BE2C (cell line): ENCODE measurements at places on chromosomes 7 and 10.

GRCh38 chr10:73997461-73997786 lies 492 bp upstream of the VCL start:
- DNase-seq: no peak

GRCh38 chr10:100969187-100970075 lies at the start of gene SEMA4G:
SEMA4G (plus strand) TSS chr10:100969504; CDS start chr10:100972913, 3,409 bp downstream.
- peak; percentile 67 for DNase-seq

DNA sequence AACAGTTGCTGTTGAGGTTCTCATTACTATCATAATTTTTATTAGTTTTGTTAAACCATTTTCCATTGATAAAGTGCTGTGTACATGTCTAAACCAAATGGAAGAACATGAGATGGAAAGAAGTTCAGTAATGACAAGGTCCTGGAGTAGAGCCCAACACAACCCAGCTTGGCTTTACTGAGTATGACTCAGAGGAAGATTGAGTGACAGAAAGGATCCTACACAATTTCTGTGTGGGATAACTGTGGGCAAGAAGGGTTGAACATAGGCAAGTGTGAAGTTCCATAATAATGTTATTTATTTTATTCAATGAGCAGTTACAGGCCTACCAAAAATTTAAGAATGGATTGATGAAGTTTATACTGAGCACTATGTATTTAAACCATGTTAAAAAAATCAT lies 15.9 kb downstream of the PRKG1 start:
- DNase-seq: no peak

DNA sequence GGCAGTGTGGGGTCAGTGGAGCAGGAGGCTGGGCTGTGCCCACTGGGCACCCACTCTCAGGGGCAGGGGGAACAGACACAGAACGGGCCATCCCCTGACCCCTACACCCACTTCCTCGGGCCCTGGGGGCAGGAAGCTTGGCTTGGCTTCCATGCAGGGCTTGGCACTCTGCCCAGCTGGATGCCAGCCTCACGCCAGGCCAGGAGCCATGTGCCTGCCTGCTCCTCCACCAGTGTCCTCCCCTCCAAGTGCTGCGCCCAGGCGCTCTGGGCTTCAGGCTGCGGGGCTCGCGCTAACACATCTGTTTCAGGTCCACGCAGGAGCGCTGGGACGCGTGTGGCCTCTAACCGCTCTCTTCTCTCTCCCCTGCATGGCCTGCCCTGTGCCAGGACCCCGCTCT lies 12.7 kb downstream of the LDB3 start:
- DNase-seq: peak; percentile 63

- DNase-seq: no peak
Measured at GRCh38 chr7:103622274-103622673, 176.3 kb upstream of the SLC26A5 start.

GRCh38 chr7:155494551-155494950 lies 36.6 kb downstream of the EN2 start:
- DNase-seq: no peak

- DNase-seq: no peak
Measured at GRCh38 chr10:123462756-123463155, 203.4 kb upstream of the GPR26 start.

DNA sequence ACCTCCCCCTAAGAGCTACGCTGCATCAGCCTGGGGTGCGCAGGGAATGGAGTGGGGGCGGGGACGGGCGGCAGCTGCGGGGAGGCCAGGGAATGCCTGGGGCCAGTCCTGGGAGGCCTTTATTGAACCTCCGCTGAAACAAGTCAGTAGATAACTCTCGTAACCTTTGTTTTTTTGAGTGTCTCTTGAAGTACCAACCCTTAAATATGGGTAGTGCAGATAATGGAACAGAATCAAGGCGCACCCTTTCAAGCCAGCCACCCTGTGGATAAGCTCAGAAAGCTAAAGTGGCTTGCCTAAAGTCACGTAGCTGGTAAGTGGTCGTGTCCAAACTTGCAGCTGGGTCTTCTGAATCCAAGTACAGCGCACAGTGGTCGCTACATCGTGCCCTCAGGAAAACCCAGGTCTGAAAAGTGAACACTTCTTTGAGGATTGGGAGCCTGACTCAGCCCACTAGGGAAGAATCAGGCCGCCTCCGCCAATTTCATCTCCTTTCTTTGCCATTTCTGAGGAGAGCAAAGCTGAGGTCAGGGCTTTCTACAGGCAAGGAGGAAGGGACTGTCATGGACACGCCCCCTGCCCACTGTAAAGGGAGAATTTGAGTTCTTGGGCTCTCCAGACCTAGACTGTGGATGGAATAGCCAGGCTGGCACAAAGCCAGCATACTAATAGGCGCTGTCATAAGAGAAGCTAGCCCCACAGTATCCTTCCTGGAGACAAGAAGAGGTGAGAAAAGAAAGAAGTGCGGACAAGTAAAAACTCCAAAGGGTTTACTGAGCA lies 3.2 kb upstream of the EGR2 start:
- DNase-seq: peak; percentile 11

DNA sequence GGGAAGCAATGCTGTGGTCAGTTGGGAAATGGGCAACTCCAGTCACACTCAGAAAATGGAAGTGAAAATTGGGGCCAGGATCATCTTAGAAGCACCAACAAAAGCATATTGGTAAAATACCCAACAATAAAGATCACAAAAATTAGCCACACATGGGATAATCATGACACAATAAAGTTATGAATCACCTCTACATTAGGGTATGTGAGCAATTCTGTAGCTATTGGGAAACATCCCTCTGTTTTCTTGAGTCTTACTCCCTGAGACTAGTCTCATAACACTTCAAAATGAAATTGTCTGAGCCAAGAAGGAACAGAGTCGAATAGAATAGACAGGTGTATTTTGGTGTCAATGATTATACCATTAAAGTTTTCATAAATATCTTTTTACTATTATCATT lies 178.3 kb downstream of the DYNC1I1 start:
- no peak for DNase-seq

DNA sequence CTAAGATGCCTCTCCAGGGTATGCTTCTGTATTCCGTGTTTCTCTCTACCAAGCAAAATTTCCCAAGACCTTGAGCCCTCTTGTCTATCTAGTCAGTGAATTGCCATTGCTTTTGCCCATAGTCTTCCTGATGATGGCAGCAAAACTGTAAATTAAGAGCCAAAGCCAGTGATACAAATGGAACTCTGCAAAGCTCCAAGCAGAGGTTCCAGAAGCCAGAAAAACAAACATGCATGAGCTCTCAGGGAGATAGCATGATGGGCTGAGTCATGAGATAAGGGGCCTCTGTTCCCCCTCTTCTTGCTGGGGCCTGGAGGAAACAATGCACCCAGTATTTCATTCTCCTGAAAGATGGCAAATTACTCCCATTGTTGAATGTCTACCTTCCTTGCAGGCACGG lies 24.7 kb downstream of the LSMEM1 start:
- DNase-seq: no peak

DNA sequence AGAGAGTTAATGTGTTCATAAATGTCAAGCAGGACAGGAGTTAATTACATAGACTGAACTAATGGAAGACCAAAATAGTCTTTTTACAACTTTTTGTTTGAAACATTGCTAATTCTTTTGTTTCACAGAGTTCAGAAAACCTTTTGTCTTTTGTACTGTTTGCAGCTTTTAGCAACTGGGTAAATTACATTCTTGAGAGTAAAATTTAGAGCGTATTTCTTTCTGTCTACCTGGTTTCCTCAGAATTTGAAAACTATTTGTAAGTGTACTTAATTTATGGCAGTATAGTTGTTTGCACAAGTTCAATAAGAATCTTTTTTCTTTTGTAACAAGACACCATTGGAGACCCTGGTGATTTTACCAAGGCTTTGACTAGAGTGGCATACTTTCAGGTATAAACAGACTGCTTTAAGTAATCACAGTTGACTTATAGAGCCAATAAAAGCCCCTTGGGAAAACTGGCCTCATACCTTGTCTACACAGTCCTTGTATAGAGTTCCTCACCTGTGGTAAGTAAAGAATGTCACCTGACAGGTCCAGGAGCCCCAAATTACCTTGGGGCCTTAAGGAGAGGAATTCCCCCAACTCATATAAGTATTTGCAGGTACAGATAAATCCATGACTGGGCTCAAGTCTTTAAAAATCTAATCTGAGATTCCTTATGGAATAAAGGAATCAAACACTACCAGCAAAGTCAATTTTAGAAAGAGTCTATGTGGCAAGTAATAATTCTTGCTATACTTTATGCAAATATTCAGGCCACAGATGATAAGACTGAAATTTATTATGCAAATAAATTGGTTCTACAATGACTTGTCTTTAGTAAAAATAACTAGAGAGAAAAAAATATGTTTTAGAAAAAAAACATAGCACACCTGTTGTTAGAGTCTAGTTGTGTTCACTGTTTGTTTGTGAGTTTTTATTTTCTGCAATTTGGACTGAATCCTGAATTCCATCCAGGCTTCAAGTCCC lies 23.6 kb upstream of the CREB3L2 start:
- DNase-seq: no peak

DNA sequence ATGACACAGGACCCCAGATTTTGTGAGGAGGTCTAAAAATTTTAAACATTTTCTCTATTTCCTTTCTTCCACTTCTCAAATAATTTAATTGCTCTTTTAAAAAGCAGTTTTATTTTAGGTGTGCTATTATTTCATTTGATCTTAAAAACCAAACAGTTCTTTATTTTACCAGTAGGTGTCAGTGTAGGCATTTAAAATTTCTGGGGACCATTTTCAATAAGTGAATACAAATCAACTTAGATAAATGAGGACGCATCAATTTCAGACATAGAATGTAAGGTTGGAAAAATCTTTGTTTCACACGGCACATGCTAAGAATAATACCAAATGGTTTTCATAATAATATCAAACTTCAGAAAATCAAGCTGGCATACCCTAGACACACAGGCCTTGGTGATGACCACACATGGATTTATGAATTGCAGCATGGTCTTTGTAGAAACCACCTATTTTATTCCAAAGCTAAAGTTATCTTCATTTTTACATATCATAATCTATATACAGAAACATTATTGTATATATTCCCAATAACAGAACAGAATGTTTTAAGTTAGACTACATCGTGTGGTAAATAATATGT lies 127.6 kb upstream of the SLC26A5 start:
- DNase-seq: no peak

DNA sequence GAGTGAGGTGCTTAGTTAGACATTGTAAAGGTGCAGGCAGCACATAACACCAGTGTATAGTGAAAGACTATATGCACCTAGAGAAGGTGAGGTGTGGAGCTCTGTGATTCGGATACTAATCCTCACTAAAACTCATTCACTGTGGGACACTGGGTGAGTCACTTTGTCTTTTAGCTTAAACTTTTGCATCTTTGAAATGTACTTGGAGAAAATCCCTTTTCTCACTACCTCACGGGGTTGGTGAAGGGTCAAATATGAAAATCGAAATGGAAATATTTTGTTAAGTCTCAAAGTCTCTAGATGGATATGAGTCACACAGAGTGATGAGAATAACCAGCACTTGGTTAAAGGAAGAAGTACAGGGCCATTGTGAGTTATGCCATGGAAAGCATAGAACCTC lies 38.0 kb downstream of the MDFIC start:
- no peak for DNase-seq

DNA sequence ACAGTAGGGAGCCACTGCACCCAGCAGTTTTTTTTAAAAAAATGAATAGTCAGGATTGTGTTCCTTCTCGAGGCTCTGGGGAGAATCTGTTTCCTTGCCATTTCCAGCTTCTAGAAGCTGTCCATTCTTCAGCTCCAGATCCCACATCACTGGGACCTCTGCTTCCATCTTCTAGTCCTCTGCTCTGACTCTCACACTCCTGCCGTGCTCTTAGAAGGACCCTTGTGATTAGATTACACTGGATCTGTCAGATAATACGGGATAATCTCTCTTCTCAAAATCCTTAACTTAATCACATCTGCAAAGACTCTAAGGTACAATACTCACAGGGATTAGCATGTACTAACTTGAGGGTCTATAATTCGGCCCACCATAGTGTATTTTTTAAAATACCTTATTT lies 158.9 kb upstream of the SP4 start:
- DNase-seq: no peak

DNA sequence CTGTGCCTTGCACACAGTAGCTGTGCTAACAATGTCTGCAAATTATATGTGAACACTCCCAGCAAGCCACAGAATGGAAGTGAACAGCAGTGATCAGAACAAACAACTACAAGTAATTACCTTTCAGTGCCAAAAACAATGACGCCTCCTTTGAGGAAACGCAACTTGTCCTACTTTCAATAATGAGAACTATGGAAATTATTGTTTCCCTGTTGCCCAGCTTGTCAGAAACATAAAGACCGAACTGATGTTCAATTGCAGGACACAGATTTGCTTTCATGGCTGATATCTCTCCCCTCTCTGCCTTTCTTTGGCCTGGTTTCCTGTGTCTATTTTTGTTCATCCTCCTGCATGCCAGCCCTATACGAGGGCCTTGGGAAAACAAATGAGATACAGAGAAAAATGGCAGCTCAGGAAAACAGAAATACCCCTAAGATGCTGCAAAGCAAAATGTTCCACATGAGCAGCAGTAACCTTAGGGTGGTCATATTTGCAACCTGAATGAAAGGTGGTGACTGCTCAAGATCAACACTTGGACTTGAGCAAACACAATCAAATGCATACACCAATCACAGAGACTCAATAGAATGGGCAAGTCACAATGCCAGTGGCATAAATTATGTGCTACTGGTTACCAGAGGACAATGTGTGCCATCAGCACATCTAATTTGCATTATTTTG lies 26.8 kb downstream of the COBL start:
- DNase-seq: no peak

DNA sequence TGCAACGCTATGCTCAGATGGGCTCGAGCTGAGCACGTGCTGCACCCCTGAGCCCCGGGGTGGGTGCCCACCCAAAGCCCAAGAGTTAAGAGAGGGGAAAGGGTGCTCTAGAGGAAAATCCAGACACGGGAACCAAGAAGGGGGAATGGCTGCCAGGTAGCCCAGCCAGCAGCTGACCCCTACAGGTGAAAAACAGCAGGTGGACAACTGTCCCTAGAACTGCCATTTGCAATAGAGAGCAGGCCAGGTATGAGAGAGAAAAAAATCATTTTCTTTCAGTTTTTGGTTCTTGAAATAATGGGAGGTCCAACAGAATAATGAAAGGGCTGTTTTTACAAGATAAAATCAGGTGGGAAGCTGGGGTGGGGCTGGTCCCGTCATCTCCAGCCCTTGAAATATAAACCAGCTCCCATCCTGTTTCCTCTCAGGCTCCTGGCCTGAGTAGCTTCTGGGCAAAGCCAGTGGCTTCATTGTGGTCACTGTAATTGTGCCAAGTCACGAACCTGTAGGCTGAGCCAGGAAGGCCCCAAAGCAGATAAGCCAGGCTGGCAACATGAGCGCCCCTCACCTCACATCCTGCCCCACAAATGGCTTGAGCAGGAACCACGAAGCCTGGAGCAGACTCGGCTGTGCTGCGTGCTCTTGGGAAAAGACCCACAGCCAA lies 257.8 kb downstream of the SNX10 start:
- no peak for DNase-seq

- DNase-seq: no peak
Measured at GRCh38 chr7:117047496-117047895, 94.2 kb downstream of the ST7 start.
